SK-MEL-5 (cell line): ENCODE measurements at places on chromosomes 7 and 10. TPM values are rescaled to one million over a fixed set of nuclear protein-coding genes. Genes with fewer than 3 reads are reported as not detected.

Gene LRMDA
- 25.2 and 70.7 TPM in 2 replicates for total RNA-seq

Gene RELN
- total RNA-seq: 5.1 and 6.6 TPM in 2 replicates

Gene HIPK2
- total RNA-seq: 16.1 and 21.2 TPM in 2 replicates

Gene LLCFC1
- total RNA-seq: not detected in 2 replicates

Gene LIPM
- total RNA-seq: not detected in 2 replicates

Gene CUTC
- 8.5 and 10.9 TPM in 2 replicates for total RNA-seq

Gene GRID2IP
- total RNA-seq: 0.03 TPM in 1 of 2 replicates, not detected in the other

GRCh38 chr7:85464042-85464651 lies 277.3 kb upstream of the SEMA3D start:
- DNase-seq: peak; percentile 62

DNA sequence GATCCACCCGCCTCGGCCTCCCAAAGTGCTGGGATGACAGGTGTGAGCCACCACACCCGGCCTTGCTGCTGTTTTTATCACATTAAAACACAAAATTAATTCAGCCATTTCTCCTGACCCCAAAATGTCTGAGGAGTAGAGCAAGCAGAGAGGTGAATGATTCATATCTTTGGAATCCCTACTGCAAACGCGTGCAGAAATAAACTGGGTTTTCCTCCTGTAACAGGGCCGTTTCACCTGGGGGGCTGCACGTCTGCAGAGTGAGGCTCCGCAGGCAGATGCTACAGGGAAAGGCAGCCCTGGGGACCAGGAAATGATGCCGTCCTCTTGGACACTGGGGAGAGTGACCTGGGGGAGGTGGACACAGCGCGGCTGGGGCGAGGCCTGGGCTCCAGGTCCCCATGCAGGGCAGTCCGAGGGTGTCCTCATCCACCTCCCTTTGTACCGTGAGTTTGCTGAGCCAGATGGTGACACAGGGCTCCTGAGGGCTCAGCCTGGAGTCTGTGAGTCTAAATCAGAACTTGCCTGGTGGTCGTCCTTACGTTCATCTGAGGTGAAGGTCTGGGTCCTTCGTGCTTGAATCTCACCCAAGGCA lies 41.9 kb downstream of the PDGFA start:
- DNase-seq: no peak

GRCh38 chr7:134098072-134098471 lies 29.1 kb upstream of the LRGUK start:
- no peak for DNase-seq

- no peak for DNase-seq
Measured at GRCh38 chr10:94626476-94626875, 57.1 kb upstream of the CYP2C18 start.

GRCh38 chr10:119006451-119007210 lies 22.9 kb upstream of the NANOS1 start:
- DNase-seq: no peak

DNA sequence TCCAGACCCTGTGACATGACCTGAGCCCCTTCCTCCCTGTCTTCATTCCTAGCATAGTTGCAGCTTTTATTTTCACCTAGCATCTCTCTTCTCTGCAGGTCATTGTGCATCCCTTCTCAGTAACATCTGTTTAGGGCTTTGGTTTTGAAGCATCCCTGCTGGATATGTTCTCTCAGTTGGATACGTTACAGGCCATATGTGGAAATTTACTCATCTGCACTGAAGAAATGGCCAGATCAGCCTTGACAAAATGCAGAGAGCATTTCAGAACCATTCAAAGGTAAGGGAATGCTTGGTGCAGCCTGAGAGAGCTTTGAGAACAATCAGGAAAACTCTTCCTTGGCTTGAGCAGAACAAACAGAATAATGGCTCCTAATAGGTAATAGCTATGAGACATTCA lies 647.0 kb downstream of the KCNMA1 start:
- DNase-seq: no peak

DNA sequence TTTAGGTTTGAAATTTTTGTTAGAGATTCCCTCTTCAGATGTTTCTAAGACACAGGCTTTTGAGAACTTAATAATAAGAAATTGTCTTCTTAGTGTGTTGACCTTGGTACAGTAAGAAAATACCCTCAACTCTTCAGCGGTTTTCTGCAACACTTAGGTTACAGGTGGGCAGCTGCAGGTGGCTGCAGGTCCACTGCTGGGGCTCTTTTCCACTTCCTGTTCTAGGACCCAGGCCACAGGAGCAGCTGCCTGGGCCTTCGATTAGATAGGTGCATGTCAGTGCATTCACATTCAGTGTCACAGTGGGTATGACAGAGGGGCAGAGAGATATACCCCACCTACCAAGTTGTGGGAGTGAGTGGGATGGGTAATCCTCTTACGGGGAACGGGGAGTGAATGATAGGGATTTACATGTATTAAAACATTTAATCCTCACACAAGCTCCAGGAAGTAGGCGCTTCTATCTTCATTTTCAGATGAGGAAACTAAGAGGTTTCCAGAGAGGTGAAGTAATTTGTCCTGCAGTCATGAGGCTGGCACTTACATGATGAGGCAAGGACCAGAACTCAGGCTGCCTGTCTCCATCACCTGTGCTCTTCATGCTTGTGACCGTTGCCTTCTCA lies 20.2 kb upstream of the SUV39H2 start:
- no peak for DNase-seq

DNA sequence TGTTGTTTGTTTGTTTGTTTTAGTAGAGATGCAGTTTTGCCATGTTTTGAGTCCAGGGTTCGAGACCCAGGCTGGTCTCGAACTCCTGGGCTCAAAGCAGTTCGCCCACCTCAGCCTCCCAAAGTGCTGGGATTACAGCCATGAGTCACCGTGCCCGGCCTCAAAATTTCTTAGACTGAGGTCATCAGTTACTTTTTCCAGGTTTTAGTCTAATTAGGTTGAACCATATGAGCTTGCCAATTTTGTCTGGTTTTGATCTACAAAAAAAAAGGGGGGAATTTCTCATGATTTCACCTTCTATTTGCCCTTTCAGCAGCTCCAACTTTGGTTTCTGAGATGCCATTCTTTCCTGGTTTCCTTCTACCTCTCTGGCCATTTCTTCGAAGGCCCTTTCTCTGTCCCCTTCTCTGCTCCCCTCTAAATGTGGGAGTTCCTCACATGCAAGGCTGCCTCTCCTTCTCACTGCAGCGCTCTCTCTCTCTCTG lies 5.5 kb downstream of the CUEDC2 start:
- DNase-seq: no peak

DNA sequence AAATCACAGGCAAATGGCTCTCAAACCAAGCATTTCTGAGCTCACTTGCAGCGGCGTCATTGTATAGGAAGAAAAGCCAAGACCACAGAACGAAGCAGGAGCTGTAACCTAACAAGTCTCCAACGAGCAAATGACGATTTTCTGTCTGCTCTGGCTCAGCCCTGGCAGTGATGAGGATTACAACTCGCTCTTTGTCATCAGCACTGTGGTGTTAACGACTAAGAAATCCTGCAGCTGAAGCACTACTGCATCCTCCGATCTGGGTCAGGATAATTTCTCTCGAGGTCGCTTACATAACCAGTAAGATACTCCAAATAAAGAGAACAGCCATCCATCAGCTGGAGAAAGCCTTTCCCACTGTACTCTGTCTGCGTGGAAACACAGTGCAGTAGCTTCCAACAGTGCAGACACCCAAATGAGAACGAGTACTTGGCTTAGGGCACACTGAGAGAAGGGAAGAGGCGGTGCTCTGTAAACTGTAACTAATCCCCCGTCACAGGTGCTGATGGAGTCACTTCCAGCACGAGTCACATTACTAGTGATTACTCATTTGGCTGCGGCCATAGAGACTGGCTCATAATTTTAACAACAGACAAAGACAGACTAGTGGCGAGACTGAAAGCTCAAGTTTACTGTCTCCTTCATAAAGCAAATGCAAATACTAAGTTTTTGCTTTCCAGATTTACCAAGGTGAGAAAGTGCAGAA lies 135.8 kb downstream of the NRBF2 start:
- DNase-seq: peak; percentile 92

DNA sequence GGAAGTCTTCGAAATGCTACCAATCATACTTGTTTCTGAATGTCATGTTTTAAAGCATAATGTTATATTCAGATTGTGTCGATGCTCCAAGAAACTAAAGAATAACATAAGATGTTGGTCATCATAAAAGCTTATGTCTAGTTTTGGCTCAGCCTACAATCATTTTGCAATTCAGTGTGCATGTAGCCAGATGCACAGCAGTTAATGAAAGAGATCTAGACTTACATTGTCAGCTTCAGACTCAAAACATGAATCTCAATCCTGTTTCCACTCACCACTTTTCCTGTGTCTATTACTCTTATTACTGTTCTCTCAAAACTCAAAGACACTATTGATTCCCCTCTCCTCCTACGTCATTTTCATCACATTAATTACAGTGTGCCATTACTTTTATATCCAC lies 21.4 kb downstream of the TMEM196 start:
- DNase-seq: peak; percentile 20

DNA sequence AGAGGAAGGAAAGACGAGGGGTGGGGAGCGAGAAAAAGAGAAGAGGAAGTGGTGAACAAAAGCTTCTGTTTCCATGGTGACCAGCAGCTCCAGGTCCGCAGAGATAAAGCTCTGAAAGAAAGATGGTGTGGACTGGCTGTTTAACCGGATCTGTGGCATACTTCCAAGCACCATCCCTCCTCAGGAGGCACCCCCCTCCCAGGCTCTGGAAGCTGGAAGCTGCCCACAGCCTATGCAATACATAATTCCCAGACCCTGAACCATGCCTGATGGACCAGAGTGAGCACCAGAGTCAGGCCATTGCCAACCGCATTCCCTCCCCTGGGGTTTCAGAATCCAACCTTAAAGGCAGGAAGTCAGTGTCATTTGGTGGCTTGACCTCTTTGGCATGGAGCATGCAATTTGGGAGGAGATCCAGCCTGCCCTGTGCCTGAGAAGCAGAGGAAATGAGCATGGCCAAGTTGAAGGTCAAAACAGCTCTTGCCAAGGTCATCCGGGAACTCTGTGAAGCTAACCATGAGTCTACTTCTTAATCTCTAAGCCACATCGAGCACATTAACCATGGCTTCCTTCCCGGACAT lies 22.2 kb upstream of the CPXM2 start:
- no peak for DNase-seq

DNA sequence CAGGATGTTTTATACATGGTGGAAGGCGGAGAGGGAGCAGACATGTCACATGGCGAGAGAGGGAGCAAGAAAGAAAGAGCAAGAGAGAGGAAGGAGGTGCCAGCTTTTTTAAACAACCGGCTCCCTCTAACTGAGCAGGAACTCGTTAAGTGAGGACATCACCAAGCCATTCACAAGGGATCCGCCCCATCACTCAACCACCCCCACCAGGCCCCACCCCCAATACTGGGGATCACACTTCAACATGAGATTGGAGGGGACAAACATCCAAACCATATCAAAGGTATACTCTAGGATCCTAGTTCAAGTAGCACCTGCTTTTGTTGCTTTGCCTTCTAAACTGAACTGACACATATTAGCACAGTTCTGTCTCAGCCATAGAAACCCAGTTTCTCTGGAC lies 141.9 kb upstream of the KLF14 start:
- peak; percentile 23 for DNase-seq

- no peak for DNase-seq
Measured at GRCh38 chr10:10758306-10758705, 259.4 kb upstream of the CELF2 start.
